Spleen (tissue), 13 donors: ENCODE measurements at places on chromosomes 11 and 22. TPM values are rescaled to one million over a fixed set of nuclear protein-coding genes. Genes with fewer than 3 reads are reported as not detected.

DNA sequence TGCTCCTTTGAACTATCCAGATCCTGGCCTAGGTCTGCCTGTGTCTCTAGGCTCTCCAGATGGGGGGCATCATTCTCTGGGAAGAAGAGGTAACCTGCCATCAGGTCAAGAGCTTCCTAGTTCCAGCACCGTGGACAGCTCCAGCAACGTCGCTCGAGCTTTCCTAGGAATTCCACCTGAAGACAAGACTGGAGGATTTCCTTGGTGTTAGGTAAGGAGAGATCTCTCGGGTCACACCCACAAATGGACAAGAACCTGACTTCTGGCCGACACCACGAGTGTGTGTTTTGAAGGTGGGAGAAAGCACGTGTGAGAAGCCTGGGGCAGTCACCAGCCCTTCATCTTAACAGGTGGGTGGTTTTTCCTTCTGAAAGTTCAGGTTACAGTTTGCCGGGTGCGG is 1.2 kb downstream of the PRG3 start:
- no peak for DNase-seq

DNA sequence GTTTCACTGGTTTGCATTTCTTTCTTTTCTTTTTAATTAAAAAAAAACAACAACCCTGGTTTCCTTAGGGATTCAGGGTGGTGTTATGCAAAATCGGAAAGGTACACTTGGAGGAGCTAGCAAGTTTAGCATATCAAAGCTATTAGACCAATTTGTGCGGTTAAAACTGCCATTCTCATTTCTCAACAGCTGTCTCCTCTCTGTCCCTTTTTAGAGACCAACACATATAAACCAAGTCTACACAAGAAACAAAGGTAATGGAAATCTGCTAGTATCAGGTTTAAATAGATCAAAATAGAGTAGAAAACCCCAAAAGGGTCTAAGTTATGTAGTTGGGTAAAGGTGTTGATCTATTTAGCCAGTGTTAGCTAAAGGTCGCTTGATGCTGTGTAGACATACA is 1.7 kb upstream of the SESN3 start:
- DNase-seq: no peak

- DNase-seq: no peak
These were observed 256.8 kb upstream of the B3GAT1 start for GRCh38 chr11:134668796-134669195.

The SULT4A1 gene
- 0.46 TPM for polyA plus RNA-seq

The OR6T1 gene
- not detected for polyA plus RNA-seq

DNA sequence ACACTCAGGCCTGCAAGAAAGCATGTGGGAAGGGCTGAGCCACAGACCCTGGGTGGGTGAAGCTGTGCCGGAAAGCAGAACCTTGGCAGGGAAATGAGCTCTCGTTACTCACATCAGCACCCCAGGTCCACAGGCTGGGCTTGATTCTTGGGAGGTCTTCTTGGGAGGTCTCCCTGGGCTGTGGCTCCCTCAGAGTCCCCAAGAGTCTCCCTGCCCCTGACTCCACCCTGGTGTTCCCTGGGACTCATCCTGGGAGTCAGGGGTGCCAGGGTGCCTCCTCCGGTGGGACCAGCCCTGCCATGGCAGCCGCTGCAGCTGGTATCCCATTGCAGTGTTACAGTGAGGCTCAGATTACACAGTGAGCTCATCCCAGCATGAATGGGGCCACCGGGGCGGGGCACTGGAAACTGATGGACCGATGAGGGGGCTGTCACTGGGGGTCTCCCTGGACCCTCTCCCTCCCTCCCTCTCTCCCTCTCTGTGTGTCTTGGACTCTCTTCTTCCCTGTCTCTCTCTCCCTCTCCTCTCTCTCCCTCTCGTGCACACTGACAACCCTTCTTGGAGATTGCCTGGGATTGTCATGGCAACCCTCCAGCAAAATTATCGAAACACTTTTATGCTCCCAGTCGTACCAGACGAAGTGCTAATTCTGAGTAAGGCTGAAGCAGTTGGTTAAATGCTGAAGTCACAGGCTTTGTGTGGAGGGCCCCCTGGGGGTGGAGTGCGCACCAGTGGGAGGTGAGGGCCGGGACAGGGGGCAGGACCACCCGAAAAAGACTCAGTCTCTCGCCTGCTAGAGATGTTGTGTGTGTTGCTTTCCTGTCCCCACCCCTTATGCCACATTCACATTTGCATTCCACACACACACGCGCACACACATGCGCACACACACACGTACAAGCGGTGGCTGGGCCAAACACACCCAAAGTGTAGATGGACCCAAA is 8.6 kb upstream of the C11orf96 start:
- no peak for DNase-seq

DNA sequence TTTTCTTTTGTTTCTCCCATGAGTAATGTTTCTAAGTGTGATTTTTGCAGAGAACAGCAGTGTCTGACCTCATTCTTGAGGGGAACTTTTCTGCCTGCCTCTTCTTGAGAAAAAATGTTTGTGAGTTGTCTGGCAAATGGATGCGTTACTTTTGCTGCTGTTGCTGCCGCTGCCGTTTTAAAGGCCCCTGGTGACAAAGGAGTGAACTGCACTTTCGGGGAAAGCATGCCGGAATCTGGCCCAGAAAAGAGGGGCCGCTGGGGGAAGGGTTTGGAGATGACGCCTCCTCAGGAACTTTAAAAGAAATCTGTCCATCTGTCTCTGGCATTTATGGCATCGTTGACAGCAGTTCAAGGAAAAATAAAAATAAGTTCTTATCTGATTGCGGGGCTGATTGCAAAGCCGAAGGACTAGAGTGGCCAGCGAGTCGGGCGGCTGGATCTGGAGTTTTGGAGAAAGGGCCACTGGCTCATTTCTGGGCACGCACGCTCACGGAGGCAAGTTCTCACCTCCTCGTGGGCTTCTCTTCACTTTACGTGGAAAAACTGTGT is 16.5 kb downstream of the ZBTB16 start:
- no peak for DNase-seq

DNA sequence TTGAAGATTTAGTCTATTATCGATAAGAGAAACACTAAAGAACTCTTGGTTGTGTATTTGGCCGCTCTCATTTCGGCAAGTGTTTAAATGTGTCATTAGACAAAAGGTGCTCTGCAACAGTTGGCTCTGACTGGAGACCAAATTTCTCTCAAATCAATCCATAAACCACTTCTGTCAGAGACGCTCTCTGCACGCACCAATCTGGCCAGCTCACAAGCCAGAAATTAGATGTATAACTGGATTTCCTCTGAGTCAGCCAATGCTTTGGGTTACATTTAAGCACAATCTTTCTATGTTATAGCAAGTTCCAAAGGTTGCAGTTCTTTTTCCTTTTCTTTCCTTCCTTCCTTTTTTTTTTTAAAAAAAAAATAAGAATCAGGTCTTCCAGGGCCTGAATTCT is 17.6 kb upstream of the PARVA start:
- DNase-seq: no peak

DNA sequence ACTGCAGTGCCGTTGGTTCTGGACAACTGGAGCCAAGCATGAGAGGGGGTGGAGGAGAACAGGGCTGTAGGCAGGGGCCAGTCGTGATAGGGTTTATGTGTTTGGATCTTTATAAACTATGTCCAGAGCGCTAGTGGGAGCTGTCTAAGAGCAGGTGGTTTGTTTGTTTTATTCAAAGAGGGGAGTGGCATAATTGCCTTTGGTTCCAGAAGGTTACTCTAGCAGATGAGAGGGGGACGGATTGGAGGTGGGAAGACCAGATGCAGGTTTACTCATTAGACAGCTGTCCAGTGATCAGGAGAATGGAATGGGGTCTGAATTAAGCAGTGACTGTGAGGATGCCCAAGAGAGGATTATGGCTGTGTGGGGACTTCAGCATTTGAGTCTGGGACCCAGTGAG is 109.3 kb upstream of the TBCEL start:
- DNase-seq: no peak
